ENCODE measurements at places on chromosomes 16 and 17.

DNA sequence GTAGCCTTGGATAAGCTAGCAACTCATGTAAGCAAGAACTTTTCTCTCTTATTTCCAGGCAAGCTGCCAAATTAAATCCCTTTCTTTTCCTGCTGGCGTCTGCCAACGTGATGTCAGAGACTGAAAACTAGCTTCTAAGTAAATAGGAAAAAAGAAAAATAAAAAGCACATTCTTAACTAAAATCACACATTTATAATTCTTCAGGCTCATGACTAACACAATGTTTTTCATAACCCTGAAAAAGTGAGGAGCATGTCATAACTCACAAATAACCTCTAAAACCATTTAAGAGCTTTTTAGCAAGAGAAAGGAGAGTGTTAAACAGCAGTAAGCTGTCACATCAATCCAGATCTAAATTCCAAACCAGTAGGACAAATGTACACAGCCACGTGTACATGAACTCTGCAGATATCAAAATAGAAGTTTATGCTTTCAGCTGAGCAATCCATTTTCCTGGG lies 110.0 kb downstream of the N4BP1 start:
- no peak for DNase-seq

DNA sequence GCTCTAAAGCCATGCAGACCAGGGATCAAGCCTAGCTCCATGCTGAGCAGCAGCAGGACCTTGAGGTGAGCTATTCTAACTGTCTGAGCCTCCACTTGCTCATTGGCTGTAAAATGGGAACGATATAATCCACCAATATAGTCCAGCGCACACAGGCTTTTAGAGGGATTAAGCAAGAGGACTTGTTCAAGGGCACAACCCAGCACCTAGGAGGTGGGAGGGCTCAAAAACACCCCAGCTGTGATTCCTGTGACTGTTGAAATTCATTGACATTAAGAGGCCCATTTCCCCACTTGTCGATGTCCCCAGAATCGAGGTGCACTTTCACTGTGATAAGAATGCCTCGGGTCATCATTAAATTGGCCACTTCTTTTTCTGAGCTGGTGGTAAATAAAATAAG lies 4.1 kb downstream of the USH1G start:
- no peak for DNase-seq

DNA sequence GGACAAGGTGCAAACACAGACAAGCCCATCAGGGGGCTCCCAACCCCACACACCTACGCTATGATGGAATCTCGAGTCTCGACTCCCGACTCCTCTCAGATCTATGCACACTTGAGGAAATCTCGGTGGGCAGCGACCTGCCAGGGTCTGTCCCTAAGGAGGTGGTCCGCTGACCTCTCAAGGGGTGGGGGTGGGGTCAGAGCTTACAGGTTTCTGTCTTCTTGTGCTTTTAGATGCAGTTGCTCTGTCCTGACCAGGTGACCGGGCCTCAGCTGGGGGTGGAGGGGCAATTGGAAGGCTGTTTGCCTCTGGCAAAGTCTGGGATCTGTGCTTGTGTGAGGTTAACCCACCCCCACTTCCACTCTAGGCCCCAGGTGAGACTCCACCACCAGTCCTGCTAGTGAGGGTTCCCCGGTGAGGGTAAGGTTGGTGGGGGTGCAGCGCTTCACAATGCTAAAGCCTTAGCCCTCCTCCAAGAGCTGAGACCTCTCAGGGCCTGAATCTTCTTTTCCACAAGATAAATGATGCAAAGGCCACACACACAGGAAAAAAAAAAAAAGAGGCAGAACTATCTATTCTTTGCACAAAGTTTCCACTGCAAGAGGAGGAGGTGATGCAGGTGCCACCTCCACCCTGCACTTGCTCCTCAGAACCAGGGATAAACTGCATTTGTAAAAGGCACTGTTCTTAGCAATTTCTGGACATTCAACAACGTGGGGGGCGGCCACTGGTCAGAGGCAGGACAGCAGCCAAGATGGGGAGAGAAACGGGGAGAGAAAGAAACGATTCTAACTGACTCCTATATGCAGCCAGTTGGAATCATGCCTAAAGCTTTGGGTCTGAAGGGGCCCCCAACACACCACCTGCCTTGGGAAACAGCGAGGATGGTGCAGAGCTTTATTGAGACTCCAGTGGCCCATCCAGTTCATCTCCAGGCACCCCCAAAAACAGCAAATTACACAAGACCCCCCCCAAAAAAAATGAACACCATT lies 4.1 kb downstream of the CISD3 start:
- DNase-seq = peak; percentile 43

DNA sequence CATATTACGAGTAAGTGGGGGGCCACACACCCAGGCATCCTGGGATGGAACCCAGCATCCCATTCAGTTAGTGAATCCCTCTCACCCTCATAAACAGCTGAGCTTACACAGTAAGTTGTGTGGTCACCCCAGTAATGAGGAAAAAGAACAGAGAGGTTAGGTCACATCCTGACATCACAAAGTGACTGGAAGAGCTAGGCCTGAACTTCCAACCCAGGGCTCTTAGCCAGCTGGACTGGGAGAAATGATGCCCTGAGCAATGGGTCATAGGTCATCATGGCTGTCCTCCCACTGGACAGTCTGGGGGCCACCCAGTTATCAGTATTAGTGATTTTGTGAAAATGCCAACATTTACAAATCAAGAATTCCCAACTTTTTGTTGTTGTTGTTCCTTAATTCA lies 205.3 kb downstream of the ZNF423 start:
- DNase-seq = no peak

- no peak for DNase-seq
These were observed 439.2 kb upstream of the ERCC4 start for GRCh38 chr16:13480801-13481200.

DNA sequence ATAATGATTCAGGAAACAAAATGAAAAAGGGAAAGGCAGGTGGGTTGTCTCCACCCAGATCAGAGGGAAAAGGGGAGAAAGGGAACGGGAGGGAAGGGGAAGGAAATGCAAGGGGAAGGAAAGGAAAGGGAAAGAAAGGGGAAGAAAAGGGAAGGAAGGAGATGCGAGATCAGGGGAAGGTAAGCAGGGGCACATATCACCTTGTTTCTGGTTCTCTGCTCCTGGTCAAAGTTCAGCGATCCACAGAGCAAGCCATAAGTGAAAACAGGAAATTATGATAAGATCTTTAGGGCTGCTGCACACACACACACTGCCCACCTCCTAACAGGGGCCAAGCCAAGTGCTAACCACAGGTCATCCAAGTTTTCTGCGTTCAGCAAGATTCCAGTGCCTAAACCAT lies 37.5 kb upstream of the GRIN2A start:
- no peak for DNase-seq

DNA sequence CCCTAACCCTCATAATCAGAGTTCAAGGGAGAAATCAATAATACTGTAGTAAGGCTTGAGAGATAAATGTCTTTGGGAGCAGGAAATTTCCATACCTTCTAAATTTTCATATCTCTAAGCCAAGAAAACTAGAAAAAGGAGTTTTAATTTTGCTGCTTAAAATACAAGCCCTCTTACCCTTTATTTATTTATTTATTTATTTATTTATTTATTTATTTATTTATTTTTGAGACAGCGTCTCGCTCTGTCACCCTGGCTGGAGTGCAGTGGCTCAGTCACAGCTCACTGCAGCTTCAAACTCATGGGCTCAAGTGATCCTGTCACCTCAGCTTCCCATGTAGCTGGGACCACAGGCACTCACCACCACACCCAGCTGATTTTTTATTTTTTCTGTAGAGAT lies 69.0 kb upstream of the GNAO1 start:
- no peak for DNase-seq

DNA sequence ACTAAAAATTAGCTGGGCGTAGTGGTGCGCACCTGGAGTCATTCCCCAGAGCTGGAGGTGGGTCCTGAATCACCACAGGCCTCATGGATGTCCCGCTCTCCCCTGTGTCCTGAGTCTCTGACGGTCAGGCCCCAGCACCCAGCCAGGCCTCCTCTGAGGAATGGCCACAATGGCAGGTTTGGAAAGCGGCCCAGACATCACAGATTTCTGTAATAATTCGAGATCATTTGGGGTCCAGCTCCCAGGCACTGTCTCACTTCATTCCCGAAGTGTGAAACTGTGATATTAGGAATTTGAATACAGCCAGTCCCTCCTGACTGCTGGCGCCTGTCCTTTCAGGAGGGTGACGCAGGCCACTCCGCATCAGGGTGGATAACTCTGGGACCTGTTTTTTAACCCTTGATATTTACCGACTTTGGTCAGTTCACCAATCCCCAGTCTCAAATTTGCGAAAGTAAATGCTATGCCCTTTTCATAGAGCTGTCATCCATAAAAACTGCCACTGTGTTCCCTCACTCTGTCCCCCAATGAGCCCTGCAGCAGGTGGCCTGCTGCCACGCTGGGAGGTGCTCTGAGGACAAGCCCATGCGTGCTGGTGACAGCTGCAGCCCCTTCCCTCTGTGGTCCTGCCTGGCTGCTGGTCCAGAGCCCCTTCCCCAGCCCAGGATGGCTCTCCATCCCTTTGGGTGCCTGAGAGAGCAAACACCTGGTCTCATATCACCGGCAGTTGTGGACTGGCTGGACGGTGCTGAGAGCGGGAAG lies 28.3 kb upstream of the RPTOR start:
- no peak for DNase-seq

- DNase-seq = no peak
These were observed 30.0 kb upstream of the KDM6B start for GRCh38 chr17:7803981-7804380.

GRCh38 chr16:58912571-58912970 lies 178.5 kb upstream of the GOT2 start:
- no peak for DNase-seq

- no peak for DNase-seq
These were observed 47.4 kb downstream of the CEP95 start for GRCh38 chr17:64554028-64554637.

DNA sequence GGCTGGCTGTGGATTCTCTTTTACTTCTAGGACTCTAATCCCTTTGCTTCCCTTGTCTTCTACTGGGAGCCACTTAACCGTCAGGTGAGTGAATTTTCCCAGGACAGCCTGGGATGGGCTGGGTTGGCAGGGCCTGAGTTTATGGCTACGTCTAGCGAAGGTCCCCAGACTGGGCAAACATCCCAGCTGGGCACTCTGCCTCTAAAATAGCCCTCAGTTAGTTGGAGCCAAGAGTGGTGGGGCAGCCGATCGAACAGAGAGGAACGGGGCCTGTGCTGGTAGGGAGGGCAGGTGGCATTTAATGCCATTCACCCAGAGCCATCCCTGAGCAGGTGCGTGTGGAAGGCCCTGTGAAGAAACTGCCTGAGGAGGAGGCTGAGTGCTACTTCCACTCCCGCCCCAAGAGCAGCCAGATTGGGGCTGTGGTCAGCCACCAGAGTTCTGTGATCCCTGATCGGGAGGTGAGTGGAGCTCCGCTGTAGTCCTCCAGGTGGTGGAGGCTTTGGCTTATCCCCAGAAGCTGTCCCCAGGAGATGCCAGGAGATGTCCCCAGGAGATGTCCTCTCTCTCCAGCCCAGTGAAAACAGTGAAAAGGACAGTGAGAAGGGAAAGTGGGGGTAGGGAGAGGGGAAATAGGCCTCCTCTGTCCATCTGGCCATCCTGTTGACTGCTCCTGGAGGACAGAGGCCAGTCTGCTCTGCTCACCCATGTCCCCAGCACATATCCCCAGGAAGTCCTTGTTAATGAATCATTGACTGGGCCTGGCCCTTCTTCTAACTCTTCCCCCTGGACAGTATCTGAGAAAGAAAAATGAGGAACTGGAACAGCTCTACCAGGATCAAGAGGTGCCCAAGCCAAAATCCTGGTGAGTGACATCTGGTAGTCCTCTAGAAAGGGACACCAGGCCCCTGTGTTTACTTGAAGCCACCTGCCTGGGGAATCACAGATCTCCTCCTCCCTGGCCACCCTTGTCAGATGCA lies 4.4 kb downstream of the PNPO start:
- DNase-seq = no peak

DNA sequence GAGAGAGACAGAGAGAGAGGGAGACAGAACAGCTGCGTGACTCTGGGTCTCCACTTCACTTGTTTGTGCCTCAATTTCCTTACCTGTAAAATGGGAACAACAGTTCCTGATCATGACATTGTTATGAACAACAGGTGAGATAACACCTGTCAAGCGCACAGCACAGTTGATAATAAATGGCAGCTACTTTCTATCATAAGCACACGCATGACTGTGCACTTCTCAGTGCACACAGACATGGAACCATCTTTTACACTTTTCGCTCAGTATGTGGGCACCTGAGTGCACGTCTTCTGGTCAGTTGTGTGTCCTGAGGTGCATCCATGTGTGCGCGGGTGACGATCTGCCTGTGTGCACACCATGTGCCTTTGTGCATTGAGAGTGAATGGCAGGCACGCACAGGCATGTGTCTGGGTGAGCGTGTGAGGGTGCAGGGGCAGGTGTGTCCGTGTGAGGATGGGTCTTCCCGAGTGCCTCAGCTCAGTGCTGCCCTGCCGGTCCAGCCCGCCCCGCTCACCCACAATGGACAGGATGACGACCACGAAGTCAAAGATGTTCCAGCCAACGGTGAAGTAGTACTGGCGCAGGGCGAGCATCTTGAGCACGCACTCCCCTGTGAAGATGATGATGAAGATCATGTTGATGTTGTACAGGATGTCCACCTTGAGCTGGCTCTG lies 10.3 kb upstream of the CD79B start:
- DNase-seq = no peak

DNA sequence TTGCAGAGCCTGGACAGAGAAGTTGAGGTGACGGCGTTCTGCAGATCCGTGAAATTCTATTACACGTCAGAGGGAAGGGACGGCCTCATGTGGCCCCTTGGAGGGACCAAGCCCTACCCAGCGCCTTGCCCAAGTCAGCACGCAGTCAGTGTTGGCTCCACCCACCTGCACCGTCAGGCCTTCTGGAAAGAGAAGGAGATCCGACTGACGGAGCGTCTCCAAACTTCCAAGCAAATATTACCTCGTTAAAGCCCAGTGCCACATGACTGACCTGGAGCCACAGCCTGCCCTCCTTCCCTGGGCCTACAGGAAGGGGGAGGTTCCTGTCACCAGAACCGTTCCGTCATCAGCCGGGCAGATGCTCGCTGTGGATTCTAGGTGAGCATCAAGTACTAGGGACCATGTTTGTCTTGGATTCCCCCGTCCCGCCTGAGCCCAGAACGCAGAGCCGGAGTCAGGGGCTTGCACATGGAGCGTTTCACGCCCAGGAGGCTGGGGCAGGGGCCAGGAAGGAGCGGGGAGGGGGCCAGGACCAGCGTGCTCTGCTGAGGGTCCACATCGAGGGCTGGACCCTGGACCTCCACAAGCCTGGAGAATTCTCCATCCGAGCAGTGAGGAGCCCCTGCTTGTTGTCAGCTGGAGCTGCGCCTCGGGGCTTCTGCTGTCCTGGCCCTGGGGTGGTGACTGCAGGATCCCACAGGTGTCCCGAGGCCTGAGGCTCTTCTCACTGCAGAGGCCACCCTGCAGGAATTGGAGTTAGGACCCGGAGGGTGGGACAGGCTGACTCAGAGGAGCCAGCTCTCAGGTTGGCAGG lies 22.6 kb upstream of the METRNL start:
- peak; percentile 5 for DNase-seq

GRCh38 chr16:69724981-69725479 lies 1.3 kb downstream of the NQO1 start:
- DNase-seq = no peak

Measured in activated CD4-positive, alpha-beta T cell treated with anti-CD3 and anti-CD28 coated beads, Interleukin-2, amount 10 ng/mL, durations not matched to agents 7 days and 5 days (primary cell).